ENCODE measurements at places on chromosomes 5 and 9.

- no peak for DNase-seq
Observed at GRCh38 chr5:22465177-22465576, 388.0 kb downstream of the CDH12 start.

- no peak for DNase-seq
Observed at GRCh38 chr5:115429345-115429940, 115.1 kb downstream of the FEM1C start.

- DNase-seq = no peak
Observed at GRCh38 chr5:103057208-103058130, 62.5 kb downstream of the GIN1 start.

DNA sequence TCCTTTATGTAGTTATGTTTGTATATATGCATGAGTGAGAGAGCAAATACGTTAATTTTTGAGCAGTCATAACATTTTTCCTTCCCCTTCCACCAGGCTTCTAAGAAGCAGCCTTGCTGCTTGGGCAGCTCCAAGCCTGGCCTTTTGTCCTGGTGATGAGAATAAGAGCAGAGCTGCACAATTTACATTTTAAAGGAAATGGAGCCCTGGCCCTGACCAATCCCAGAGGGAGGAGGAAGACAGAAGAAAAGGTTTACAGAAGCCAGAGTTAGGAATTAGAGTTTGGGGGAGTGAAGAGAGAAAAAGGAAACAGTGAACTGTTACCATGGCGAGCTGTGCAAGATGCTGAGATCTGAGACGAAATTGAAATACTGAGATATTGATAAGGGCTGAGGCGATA lies 25.3 kb upstream of the EFNA5 start:
- DNase-seq = no peak

DNA sequence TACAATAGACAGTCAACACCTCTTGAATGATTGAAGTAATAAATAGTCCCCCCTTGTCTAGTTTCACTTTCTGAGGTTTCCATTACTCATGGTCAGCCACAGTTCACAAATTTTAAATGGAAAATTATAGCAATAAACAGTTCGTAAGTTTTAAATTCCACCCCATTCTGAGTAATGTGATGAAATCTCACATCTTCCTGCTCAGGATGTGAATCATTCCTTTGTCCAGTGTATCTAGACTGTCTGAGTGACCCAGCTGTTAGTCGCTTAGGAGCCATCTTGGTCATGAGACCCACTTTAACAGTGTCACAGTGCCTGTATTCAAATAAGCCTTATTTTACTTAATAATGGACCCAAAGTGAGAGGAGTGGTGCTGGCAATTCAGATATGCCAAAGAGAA lies 311.6 kb upstream of the PRR16 start:
- DNase-seq = no peak

- DNase-seq = no peak
Observed at GRCh38 chr9:16921855-16922254, 51.4 kb upstream of the BNC2 start.

DNA sequence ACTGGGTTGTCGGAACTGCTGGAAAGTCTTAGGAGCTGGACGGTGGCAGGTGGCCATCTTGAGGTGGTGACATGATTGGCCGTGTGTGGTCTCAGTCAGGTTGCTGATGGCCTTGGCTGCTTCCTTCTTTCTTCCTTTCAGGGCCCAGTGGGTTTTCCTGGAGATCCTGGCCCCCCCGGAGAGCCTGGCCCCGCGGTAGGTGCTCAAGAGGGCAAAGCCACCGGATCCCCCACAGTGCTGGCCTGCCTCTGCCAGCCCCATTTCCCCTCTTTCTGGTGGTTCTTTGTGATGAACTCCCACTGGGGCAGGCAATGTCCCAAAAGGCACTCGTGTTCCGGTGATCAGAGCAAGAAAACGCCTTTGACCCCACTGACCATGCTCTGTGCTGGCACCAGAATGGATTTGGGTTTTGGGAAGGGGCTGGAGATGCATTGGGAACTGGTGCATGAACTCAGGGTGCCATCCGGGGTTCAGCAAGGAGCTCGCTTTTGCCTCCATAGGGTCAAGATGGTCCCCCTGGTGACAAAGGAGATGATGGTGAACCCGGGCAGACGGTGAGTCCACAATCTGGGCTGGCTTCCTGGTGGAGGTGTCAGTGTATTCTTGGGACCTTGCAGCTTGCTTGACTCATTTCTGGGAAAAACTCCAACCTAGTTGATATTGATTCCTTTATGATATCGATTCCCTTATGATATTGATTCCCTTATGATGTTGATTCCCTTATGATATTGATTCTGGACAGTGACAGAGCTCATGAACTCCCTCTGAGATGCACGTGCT lies 65.0 kb upstream of the FCN2 start:
- no peak for DNase-seq

DNA sequence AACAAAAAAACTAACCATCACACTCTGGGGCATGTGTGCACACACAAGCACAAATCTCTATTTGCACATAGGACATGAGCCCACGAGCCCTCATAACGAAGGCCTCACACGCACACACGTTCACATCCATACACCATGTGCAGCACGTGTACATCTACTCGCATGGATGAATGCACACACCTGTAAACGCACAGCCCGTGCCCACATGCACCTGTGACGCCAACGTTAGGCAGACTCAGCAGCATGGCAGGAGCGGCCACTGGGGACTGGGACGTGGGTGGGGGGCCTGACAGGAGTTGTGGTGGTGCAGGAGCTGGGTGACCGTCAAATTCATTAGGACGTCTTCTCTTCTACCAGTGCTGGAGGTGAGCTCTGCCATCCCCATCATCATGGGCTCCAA lies 3.2 kb downstream of the SLC34A1 start:
- DNase-seq = no peak

GRCh38 chr5:151684690-151685361 lies 1.9 kb downstream of the SPARC start:
- DNase-seq = no peak

DNA sequence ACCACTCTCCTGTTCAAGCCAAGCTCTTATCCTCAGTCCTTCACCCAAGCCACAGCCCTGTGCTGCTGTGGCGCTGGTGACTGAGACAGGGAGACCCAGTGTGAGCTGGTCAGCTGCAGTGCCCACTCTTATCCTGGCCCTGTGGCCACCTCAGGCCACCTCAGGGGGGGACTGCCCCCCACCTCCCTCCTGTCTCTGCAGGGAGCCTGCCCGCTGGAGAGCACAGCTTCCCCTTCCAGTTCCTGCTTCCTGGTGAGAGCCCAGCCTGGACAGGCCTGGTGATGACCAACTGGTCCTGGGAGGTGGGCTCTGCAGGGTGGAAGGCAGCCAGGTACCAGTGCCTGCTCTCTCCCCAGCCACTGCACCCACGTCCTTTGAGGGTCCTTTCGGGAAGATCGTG lies 5.5 kb upstream of the EHMT1 start:
- DNase-seq = no peak

- no peak for DNase-seq
Observed at GRCh38 chr5:158117467-158118160, 258.7 kb upstream of the CLINT1 start.

GRCh38 chr9:134781591-134782302 lies 98.9 kb upstream of the FCN2 start:
- DNase-seq = no peak

- no peak for DNase-seq
Observed at GRCh38 chr5:168611165-168611564, 32.0 kb upstream of the PANK3 start.

GRCh38 chr5:148699028-148699427 lies 44.7 kb upstream of the HTR4 start:
- DNase-seq = no peak

GRCh38 chr5:14061106-14061505 lies 82.0 kb upstream of the TRIO start:
- no peak for DNase-seq

DNA sequence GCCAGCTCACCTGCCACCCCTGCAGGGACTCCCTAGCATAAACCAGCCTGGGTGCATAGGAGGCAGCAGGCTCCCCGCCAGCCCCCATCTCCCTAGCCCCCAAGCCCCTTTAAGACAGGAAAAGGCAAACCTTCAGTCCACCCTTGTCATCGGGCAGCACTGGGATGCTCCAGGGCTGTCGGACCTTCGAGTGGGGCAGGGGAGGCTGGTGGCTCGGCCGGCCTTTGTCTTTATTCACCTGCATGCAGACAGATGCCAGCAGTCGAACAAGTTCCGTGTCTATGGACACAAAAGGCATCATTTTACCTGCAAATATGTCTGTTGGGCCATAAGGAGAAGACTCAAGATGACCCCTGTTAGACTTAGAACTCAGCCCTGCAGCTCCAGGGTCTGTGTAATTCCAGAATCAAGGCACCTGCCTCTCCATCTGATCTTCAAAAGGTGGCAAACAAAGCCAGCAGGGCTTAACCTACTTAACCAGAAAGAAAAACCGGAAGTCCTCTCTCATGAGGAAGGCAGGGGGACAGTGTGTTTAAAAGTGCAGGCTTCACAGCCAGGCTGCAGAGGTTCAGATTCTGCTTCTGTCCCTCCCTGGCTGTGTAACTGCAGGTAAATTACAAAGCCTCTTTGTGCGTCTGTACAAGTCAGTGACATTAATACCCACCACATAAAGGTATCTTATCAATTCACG lies 16.2 kb downstream of the ANKS6 start:
- DNase-seq = no peak

DNA sequence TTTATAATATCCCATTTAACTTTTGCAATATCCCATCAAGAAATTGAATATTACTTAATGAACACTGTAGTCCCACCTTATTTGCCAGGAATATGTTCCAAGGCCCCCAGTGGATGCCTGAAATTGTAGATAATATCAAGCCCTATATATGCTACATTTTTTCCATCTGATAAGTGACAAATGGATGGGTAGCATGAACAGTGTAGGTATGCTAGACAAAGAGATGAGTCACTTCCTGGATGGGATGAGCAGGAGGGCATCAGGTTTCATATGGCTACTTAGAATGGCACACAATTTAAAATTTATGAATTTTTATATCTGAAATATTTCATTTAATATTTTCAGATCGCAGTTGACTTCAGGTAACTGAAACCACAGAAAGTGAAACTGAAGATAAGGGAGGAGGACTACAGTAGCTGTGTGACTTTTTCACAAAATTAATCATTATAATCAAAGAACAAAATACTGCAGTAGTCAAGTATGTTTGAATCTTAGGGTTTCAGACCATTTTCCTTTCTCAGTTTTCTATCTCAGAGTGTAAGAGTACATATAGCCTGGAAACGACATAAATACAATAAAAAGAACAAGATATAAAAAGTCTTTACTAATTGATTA lies 636.4 kb upstream of the ARRDC3 start:
- DNase-seq = no peak

GRCh38 chr9:84955971-84956370 lies 286.4 kb downstream of the NTRK2 start:
- no peak for DNase-seq

DNA sequence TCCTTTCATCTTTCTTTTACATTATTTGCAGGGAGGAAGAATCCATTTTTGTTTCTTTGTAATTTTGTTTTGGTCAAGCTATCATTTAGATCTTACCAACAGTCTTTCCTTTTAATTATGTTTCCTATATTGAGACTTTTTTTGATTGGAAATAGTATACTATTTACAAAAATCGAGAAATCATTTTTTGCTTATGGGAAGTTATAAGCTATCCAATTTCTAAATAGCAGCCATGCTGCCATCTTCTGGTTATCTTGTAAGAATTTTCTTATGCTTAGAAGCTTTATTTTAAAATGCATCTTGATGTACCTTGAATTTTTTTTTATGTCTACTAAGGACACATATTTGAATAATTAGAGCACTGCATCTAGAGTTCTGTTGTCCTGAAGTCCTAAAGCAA lies 821.2 kb downstream of the PTPRD start:
- no peak for DNase-seq

DNA sequence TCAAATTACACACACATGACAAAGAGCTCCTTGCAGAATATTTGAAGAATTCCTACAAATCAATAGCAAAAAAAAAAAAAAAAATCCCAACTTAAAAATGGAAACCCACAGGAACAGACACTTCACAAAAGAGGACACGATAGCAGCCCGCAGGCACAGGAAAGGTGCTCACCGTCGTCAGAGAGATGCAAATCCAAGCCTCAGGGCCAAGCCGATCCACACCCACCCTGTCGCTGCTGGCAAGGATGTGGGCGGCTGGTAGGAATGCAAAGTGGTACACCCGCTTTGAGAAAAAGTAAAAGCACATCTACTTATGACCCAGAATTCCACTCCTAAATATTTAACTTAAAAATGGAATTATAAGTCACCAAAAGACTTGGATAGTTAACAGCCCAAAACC lies 10.8 kb downstream of the LCN9 start:
- DNase-seq = no peak
